ENCODE measurements at places on chromosomes 5 and 9. TPM values are rescaled to one million over a fixed set of nuclear protein-coding genes. Genes with fewer than 3 reads are reported as not detected.

DNA sequence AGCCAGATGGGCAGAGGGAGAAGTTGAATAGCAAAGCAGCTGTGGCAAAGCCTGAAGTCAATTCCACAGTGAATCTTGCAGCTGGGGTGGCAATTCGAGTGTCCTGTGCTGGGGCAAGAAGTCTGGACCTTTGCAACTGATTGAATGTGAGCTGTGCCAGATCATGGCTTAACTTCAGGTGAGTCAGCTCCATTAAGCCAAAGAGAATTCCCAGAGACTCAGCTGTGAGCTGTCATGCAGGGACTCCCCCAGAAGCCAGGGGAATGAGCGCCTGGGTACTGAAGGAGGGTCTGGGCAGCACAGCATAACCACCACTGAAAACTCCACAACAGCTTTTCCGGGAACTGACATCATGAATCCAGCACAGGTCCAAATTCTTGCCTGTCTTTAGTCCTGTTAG, 153.5 kb upstream of the TRPC7 start:
- no peak for DNase-seq

DNA sequence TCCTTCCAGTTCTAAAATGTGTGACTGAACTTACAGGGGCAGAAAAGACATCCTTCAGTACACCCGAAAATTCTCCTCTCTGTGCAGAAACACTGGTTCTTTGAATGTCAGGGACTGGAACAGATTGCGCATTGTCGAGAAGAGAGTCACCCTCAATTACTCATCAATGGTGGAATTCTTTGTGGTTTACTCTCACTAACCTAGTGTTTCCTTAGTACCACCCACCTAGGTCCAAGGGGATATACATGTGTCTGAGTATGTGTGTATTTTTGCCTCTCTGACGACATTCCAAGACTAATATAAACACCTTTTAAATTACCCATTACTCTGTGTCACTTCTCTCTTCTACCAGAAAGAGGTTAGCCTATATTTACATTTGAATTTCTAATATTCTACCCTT, 660.8 kb downstream of the TLE1 start:
- no peak for DNase-seq

- DNase-seq: no peak
These were observed 30.1 kb downstream of the PRKACG start for GRCh38 chr9:68983522-68984424.

GRCh38 chr9:99749641-99750040, 72.0 kb upstream of the NR4A3 start:
- DNase-seq: no peak

GRCh38 chr5:179954434-179954833, 46.7 kb upstream of the TBC1D9B start:
- no peak for DNase-seq

GRCh38 chr9:68842568-68842967, 137.5 kb downstream of the PIP5K1B start:
- DNase-seq: no peak

GRCh38 chr9:20303996-20304395, 318.3 kb downstream of the MLLT3 start:
- no peak for DNase-seq

- no peak for DNase-seq
These were observed 65.4 kb downstream of the SSBP2 start for GRCh38 chr5:81685471-81685870.

GRCh38 chr9:109812818-109813281, 32.9 kb downstream of the PALM2AKAP2 start:
- DNase-seq: no peak

GRCh38 chr5:176732306-176732705, 78.1 kb upstream of the UNC5A start:
- peak; percentile 6 for DNase-seq

- no peak for DNase-seq
These were observed 59.8 kb upstream of the LPAR1 start for GRCh38 chr9:111098093-111098492.

DNA sequence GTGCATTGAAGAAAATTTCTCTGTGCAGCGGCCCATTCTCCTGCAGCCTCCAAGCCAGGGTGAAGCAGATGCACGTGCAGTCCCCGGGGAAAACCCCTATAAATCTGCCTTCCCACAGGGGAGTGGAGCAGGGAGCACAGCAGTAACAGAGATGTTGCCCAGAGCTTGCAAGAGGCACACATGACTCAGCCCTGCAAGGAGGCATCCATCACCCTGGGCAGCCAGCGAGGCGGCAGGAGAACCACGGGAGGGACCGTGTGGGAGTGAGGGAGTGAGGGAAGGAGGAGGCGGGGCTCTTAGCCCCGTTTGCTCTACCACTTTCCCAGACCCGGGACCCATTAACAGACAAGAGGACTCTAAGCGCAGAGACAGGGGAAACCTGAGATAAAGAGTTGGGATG, 96.2 kb upstream of the ARAP3 start:
- DNase-seq: no peak

GRCh38 chr9:15755660-15756059, 202.8 kb downstream of the CCDC171 start:
- DNase-seq: no peak

- DNase-seq: no peak
These were observed 33.4 kb downstream of the VAV2 start for GRCh38 chr9:133958756-133959155.

DNA sequence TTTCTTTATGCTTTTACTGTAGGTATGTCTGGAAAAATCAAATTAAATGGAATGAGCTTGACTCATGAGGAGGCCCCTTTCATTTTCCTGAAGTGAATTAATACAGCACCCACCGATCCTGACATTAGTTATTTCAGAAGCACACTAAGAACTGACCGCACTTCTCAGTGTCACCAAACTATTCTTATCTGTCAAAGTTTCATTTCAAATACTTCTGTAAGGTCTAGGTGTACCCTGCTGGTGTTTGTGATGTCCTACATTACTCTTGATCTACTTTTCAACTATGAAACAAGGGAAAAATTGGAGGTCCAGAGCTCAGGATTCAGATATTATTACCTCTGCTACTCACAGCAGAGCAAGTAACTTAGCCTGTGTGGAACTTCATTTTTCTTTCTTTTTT, 1.8 kb upstream of the TEK start:
- DNase-seq: no peak

DNA sequence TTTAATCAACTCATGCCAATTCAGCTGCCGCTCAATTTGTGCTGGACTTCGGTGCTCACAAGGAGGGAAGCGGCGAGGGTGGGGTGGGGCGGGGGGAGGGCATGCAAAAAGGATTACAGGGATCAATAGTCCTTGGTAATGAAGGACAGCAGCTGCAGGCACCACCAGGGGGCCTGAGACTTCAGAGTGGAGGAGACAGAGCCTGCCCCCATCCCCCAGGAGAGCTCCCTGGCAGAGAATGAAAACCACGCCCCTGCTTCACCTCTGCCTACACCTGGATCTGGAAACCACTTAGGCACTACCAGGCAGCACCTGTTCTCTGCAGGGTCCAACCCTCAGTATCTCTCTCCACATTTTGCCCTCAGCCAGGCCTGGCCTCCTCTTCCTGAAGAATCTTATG, 155.6 kb downstream of the TRIM32 start:
- no peak for DNase-seq

GRCh38 chr5:165829504-165829903, 2324.1 kb downstream of the MAT2B start:
- no peak for DNase-seq

GRCh38 chr5:119332208-119332607, 23.6 kb upstream of the TNFAIP8 start:
- DNase-seq: no peak

DNA sequence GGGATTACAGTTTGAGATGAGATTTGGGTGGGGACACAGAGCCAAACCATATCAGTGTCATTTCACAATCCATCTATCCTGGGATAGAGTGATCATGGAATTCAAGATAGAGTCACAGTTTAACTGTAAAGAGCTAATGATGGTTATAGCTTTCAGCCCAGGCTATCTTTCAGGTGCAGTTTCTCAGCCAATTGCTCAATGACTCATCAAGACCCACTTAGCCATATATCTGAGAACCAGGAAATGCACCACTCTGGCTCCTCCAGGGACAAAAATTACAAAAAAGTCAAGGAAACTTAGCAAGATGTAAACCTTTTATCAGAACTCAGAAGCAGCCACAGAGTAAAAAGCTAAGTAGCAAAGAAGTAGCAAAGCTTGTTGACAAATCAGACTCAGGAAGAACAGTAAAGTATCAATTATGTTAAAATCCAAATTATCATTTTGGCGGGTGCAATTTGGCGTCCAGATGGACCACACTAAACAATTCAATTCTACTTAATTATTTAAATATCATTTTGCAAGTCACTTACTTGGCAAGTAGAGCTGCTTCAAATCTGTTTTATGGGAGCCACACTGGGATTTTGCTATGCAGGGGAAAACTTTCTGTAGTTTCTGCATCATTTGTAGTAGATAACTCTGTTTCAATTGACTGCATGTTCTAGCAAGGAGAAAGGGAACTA, 169.4 kb downstream of the TLE1 start:
- no peak for DNase-seq

DNA sequence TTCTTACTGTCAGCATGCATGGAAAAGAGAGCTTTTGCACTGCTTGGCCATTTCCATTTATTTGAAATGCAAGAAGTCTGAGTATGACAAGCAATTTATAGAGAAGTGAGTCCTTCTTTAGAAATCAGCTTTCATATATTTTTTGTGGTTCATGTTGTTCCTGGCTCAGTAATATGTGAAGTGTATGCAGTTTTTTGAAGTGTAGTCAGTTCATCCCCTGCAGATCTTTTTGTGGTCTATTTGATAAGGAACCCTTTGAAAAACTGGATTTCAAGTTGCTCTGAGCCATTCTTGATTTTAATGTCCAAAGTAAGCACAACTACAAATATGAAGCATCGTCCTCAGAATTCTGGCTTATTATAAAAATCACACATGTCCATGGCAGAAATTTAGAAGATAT, 294.1 kb upstream of the SMC2 start:
- no peak for DNase-seq

DNA sequence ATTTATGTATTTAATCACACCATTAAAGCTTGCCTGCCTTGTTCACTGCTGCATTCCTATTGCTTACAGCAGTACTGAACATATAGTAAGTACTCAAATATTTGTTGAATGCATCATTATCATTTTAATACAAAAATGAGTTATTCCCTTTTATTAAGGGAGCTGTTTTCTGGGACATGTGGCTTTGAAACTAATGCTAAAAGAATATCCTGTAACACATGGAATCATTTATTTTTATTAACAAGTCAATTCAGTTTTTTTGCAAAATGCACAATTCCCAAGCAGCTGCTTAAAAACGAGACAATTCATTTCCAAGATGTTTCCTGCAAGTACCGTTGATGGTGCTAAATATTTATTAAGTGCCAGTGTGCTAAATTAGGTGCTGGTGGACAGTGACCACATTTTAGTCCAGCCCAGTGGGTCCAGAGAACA, 148.3 kb upstream of the NR3C1 start:
- no peak for DNase-seq

DNA sequence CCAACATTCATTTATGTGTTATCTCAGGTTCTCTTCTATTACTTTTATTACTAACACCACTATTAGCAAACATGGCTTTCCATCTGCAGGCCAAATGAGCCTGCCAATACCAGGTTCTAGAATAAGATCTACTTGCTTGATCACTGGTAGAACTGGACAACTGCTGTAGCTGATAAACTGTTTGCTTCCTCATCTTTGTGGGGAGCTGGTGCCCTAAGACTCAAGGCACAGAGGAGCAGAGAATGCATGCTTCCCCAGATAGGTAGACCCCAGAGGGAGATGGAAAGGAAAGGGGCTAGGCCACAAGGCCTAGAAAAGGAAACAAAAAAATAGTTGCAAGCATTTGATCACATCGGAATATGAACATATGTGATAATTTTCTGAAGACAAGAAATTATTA, 30.7 kb upstream of the AUH start:
- no peak for DNase-seq

DNA sequence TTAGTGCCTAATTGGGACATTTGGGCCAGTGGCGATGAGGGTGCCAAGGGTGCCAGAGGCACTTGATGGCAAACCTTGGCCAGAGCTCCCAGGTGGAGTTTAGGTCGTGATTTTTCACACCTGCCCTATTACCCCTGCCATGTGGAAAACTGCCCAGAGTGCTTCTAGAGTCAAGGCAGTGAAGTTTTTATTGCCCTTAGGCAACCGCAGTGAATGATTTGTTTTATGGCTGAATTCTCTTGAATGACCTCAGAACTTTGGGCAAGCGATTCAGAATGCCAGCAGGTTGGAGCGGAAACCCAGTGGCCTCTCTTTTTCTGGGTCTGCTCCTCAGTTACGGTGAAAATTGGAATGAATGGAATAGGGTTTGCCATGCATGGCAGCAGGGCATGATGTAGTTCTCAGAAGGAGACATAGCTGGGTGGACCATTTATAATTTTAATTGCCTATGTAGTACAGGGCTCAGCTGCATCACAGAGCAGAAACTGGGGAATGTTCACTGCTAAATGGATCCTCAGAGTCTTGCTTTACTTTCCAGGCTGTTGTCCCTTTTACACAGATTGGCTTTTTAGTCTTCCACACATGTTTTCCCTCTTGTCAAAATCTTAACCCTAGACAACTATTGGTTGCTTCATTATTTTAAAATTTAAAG, 820.0 kb upstream of the SEMA6A start:
- DNase-seq: peak; percentile 41

- no peak for DNase-seq
These were observed 82.0 kb downstream of the UGCG start for GRCh38 chr9:111978616-111979015.

DNA sequence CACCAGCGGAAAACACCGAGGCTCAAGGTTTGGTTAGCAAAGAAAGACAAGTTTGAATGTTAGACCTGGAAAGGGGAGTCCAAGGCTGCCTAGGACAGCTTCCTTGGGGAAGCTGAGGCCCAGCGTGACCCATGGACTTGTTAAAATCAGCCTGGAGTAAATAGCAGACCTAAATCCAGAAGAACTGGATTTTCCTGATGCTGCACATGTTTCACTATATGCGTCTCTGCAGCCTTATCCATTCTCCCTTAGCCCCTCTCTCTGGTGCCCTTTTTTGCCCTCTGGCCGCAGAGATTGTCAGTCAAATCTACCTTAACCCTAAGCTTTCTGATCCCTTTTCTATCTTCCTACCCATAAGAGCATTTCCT, 119.9 kb downstream of the NTRK2 start:
- no peak for DNase-seq

DNA sequence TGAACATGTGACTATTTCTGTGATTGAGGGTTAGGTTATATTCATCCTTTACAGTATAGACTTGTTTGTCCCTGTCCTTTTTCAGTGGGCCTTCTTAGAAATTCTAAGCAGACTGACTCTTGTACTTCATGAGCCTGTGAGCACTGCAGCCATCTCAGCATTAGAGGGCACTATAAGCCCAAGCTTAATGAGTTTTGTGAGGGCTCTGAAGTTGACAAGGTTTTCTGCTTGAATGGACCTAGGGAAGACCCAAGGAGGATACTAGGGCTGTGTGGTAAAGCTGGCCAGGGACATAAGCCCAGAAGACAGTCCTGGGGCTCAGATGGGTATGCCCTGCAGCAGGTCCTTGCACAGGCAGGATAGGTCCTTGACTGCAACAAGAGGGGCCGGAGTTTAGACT, 126.5 kb downstream of the MRPS30 start:
- no peak for DNase-seq

Gene NR4A3
- 0.61 TPM for total RNA-seq

Gene PAEP
- total RNA-seq: not detected

Gene PCDHGA3
- total RNA-seq: 0.39 TPM

Gene SPATA31C2
- total RNA-seq: not detected

Gene PALM2AKAP2
- 0.98 TPM for total RNA-seq

Gene BAAT
- not detected for total RNA-seq

Gene TRPM6
- 88.4 TPM for total RNA-seq

Gene EXOSC2
- total RNA-seq: 19.7 TPM

Gene PCDHA11
- total RNA-seq: 0.08 TPM

Gene FOXD4
- 0.24 TPM for total RNA-seq

Gene IARS1
- total RNA-seq: 61.9 TPM

Gene TCERG1
- 46.0 TPM for total RNA-seq

Gene MOB3B
- 47.1 TPM for total RNA-seq
